Calu3 (cell line): ENCODE measurements at places on chromosomes 12 and 14.

DNA sequence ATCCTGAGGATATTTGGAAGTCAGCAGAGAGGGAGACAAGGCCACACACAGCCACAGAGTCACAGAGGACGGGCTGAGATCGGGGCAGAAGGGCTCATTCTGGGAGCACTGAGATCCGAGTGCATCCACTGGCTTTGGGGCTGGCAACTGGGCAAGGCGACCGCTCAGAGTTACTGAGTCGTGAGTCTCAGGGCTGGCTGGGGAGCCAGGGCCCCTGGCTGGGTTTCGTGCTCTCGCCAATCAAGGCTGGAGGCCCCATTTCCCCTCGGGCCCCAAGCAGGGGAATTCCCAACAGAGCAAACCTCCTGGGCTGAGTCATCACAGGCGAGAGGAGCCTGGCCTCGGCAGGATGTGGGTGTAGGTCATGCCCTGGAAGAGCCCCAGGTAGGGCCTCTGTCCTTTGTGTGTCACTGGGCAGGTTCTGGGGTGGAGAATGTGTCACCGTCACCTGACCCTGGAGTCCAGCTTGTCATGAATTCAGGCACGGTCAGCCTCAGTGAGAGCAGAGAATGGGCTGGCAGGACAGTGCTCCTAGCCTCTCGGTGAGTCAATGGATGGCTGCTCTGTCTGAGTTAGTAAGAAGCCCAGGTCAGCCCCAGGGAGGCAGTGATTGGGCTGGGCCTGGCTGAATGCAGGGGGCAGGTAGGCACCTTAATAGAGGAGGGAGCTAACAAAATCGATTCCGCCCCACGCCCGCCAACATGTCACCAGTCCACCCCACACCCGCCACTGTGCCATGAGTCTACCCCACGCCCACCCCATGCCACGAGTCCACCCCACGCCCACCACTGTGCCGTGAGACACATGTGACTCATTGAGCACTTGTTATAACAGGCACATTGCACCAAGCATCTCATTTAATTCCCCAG is 16.9 kb downstream of the ASB2 start:
- DNase-seq: peak; percentile 94

GRCh38 chr14:89418452-89418851 is 1.4 kb upstream of the FOXN3 start:
- no peak for DNase-seq

GRCh38 chr14:103547455-103547940 is 15.0 kb downstream of the BAG5 start:
- DNase-seq: no peak

DNA sequence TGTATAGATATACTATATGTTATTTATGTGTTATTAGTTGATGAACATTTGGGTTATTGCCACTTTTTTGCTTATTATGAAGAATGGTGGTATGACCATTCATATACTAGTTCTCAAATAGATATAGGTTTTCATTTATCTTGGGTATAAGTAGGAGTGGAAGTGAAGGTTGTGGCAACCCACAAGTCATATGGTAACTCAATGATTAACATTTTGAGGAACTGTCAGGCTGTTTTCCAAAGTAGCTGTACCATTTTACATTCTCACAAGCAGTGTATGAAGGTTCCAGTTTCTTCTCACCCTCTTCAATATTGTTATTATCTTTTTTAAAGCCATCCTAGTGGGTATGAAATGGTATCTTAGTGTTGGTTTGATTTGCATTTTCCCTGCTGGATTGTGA is 19.0 kb upstream of the MSRB3 start:
- no peak for DNase-seq

- DNase-seq: no peak
These were observed 71.2 kb downstream of the GALNT4 start for GRCh38 chr12:89453121-89453978.

DNA sequence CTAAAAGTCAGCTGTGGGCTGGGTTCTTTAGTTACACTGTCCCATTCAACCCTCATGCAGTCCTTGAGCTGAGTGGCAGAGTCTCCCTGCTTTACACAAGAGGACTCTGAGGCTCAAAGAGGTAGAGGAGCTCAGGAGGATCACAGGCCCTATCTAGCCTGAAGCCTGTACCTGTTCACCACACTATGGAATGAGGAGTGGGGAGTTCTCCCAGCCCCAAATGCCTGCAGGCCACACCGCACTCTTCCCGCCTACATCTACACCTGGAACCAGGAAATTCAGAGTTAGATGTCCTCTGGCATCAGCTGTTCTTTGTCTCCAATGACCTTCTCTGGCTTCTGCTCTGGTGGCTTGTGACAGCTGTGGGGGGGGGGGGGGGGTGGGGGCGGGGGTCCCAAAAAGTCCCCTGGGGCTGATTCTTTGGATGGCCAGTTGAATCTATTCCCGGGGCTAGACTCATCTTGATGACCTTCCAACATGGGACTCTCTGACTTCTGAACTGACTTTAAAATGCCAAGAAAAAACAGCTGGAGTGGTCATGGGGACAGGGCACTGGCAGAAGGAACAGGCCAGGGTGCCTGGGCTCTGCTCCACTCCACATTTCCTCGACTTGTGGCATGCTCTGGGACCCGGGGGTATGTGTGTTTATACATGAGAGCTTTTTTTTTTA is 30.6 kb downstream of the RIN3 start:
- DNase-seq: no peak

DNA sequence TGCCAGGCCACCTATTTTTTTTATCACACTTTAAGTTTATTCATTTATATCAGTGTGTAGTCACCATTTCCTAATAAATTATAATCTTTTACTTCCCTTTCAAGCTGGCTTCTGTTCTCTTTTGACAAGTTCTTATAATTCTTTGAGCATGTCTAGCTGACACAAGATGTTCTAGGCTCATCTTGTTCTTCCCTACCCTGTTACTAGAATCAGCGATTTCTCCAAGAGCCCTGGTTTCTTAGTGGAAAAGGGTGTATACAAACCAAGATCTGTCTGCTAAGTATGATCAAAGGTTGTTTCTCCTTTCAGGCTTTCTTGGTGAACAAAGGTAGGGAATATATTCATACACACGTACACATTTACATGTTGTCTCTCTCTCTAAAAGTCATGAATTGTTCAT is 51.0 kb downstream of the FGD4 start:
- no peak for DNase-seq

DNA sequence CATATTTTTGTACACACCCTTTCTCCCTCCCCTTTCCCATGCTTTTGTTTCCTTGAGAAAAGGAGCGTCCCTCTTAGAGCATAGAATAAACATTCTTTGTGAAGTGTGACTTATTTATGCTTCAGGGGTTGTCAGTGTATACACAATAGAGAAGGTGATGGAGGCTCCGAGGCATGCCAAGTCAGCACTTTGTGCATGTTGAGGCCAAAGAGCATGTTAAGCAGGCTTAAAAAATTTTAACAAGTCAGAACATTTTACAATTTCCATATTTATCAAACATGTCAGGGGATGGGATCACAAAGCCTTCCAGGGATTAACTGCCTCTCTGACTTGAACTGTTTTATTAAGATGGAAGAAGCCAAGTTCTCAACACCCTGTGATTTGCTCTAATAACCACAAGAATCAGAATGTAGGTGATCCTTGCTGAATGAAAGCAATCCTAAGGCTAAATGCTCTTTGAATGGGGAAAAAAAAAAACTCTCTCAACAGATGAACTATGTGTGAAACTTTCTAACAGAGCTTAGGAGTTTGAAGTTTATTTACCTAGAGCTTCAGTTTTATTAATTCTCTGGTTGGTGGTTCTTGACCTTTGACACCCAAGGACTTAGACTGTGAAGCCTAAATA is 223.1 kb downstream of the RAD51B start:
- DNase-seq: no peak

GRCh38 chr12:89429528-89429927 is 77.2 kb upstream of the DUSP6 start:
- no peak for DNase-seq

DNA sequence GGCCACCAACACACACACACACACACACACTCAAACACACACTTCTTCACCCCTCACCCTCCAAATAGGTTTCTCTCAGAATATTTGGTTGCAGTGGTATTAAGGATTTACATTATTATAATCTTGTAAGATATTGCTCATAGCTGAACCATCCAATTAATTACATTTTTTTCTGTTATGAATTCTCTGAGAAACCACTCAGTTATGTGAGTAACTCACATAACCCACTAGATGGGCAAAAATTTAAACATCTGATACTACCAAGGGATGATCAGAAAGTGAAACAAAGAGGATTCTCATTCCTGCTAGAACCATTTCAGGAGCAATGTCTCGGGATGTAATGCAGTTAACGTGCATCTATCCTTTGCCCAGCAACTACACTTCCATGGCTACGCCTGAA is 31.6 kb downstream of the TMTC1 start:
- DNase-seq: no peak

GRCh38 chr12:22925623-22926022 is 300.7 kb downstream of the ETNK1 start:
- DNase-seq: no peak

GRCh38 chr12:73321776-73322175 is 1049.6 kb downstream of the TRHDE start:
- DNase-seq: no peak

DNA sequence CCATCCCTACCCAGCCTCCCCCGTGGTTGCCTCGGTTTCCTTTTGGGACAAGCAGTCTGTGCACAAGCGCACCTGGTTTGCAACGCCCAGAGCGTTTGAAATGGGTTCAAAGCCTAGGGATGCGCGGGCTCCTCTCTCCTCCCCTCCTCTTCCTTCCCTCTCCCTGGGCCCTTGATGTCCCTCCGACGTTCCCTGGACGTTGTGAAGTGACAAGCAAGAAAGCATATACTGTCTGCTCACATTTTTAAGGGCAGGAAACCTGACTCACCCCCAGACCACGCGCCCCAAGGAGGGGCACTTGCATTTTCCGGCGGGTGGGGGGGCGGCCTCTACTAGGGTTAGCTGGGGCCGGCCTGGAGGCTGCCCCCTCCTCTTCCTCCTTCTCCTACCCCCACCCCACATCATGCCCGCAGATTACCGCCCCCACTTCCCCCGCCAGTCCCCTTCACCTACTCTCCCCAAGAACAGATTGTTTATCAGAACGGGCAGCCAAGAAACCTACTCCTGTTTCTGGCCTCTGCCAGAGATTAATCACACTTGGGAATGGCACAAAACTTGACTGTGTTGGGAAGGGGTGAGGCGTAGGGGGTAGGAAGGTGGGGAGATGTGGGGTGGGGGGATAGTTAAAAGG is 9.5 kb upstream of the IRF2BPL start:
- no peak for DNase-seq

GRCh38 chr12:56007564-56008559 is 10.8 kb downstream of the SUOX start:
- DNase-seq: peak; percentile 76

DNA sequence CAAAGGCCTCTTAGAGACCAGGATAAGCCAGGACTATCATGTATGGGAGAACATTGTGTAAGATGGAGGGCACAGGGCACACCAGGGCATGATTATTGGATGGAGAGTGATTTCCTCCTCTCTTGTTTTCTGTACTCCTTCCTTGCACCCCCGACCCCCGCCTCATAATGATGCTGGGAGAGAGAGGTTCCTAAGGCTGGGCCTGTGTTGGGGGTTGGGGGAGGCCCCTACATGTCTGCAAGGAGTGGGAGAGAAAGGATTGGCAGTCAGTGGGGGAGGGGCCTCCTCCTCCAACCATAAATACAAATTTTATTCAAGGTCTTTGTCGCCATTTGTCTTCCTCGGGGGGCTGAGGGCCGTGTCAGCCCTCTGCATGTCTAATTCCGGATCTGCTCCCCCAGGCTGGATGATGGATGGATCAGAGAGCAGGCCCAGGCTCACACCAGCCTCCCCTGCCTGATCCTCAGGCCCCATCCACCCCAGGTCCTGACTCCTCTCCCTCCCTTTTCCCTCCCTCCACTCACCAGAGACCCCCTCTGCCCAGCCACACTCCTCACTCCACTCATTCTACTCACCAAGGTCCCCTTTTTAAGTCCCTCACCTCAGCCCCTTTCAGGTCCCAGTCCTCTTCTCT is 2.0 kb upstream of the C1QL4 start:
- no peak for DNase-seq

DNA sequence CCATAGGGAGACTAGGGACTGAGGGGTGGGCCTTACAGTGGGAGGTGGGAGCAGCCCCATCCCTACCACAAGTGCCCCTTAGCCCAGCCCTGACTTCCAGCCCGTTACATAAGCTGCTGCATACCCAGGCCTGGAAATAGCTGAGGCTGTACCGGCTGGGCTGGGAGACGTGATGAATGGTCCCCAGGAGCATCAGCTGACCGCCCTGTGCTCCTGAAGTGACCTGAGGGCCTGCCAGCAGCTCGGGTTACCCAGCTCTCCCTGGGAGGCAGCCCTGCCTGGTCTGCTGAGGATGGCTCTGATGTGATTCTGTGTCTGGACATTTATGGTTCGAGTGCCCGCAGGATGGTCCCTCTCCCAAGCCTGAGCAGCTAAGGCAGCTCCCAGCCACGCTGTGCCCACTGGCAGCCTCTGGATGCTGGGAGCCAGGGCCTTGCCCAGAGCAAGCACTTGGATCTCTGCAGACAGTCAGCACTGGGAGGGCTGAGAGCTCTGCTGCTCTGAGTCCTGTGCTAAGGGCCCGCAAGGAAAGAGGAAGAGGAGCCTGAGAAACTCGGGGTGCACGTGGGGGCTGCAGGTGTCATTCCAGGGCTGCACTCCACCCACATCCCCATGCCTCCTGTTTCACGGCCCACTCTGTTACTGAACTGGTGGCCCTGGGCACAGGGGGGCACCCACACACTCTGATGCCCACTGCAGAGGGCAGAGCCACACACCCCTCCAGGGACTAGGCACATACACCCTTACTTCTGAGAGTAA is 20.5 kb downstream of the TAMALIN start:
- DNase-seq: no peak

DNA sequence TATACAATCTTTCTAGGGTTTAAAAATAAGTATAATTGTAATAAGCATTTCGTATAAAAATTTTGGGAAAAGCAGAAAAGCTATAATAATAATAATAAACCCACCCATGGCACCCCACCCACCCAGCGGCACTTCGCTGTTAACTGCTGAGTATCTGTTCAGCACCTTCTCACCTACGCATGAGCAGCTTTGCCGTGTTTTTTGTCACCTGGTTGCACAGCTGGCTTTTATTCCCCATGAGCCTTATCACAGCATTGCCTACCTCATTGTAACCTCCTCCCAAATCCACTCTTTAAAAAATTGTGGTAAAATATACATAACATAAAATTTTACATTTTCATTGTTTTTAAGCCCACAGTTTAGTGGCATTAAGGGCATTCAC is 34.7 kb downstream of the CYP46A1 start:
- no peak for DNase-seq

GRCh38 chr14:31934767-31935266 is 142.3 kb upstream of the ARHGAP5 start:
- DNase-seq: peak; percentile 68

DNA sequence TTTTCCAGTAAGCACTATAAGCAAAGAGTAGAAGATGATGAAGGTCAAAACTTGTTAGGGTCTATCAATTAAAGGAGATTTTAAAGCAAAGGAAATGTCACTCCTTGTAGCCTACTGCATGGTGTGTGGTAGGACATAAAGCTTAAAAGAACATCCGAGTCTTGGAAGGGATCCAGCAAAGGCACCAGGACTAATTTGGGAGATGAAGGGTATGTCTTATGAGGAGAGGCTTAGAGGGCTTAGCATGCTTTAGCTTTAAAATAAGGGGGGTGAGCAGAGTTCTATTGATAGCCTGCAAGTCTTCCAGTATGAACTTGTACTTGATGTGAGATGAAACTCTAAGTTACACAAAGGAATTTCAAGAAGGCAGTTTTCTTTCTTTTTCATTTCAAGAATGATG is 11.8 kb upstream of the MYBPC1 start:
- DNase-seq: no peak
